ENCODE measurements at places on chromosomes 7 and 10.

- DNase-seq, result no peak
These were observed 1.2 kb upstream of the BLNK start for GRCh38 chr10:96272316-96273280.

GRCh38 chr10:90462749-90463470, 394.9 kb downstream of the HTR7 start:
- no peak for DNase-seq

- DNase-seq, result no peak
These were observed 143.0 kb downstream of the RAPGEF5 start for GRCh38 chr7:22214000-22214399.

- no peak for DNase-seq
These were observed 259.1 kb upstream of the MINDY3 start for GRCh38 chr10:16119445-16119844.

- DNase-seq, result no peak
These were observed at the start of gene KCND2 for GRCh38 chr7:120272701-120273475. Gene KCND2 (plus strand): TSS chr7:120273175.

DNA sequence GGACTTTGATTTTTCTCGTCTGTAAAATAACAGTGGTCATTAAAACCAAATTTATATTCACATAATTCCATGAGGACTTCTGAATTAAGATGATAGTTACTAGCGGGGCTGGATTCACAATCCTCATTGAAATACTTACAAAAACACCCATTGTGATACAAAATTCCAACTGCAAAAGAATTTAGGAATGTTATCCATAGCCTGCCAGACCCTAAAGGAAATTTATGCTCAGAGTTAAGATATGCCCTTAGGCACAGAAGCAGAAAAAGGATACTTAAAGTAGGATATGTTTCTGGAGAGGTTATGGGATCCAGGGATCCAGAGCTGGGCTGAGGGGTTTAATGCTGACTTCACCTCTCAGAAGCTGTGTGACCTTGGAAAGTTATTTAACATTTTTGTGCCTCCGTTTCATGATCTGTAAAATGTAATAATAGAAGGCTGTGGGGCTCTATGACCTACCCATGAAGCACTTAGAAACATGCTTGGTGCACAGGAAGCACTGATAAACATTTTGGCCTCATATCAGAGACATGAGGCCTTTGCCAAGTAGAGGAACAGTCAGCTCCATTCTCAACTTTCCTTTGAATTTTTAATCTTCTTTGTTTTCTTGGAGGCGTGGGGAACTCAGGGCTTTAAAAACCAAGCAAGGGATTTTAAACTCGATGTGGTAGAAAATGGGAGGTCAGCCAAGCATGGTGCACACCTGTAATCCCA, 744.7 kb downstream of the KCNMA1 start:
- DNase-seq, result no peak

DNA sequence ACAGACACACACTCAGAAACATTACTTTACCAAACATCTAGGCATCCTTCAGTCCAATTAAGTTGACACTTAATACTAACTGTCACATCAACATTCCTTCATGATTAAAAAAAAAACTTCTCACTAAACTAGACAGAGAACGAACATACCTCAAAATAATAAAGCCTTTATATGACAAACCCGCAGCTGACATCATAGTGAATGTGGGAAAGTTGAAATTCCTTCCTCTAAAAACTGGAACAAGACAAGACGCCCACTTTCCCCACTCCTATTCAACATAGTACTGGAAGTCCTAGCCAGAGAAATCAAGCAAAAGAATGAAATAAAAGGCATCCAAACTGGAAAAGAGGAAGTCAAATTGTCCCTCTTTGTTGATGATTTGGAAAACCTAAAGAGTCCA, 96.9 kb upstream of the PPP1R9A start:
- DNase-seq, result no peak

DNA sequence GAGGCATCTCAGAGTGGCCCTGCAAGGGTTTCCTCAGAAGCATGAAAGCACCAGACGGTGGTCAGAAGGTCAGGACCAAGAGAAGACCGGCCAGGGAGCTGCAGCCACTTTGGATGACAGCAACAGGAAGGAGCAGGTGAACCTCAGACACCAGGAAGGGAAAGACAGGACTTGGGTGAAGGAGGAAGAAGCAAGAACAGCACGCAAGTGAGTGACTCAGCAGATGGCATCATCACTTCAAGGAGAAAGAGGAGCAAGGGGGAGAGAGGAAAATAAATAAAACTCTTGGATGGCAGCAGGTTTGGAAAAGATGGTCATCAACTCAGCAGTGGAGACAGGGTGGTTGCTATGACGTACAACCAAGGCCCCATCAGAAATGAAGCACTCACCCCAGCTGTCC, 31.6 kb downstream of the NCAPG2 start:
- no peak for DNase-seq

- DNase-seq, result no peak
These were observed 99.9 kb downstream of the PRKAG2 start for GRCh38 chr7:151776876-151777494.

DNA sequence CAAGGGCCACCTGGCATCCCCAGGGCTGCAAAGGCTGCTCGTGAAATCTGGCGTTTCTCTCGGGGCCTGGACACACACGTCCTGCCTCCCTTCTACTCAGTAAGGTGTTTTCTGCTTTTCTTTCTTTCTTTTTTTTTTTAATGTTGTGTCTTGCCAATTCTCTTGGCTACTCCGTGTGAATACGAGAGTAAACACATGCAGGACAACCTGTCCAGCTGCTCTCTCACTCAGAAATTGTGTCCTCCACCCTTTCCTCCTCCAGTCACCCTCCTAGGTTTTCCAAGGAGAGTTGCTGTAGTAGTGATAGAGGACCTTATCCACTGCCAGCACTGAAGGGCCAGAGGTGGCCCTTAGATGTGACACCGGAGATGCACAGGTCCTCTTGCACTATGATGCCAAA, 858 bp upstream of the TEX36 start:
- DNase-seq, result no peak

DNA sequence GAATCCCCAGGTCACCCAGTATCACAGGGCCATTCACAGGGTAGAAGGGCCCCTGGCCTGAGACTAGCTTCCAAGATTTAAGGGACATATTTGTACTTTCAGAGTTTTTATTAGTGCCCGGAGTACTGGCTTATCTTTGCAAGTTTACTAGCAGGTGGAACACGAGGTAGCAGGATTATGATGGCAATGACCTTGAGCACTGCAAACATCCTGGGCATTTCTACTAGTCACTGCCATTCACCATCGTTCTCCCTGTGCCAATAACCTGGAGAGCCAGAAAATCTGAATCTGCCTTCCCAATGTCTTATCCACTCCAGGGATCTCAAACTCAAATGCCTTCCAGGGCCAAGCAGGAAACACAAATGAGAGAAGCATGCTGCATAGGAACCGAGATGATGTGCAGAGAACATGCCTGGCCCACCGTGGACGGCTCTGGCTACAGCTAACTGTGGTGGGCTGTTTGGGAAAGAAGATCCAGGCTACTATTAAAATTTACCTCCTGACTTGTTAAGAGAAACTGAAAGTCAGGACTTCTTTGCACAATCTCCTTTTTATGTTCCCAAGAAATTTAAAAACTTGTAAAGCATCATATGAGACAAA, 16.7 kb downstream of the FAM53B start:
- no peak for DNase-seq

DNA sequence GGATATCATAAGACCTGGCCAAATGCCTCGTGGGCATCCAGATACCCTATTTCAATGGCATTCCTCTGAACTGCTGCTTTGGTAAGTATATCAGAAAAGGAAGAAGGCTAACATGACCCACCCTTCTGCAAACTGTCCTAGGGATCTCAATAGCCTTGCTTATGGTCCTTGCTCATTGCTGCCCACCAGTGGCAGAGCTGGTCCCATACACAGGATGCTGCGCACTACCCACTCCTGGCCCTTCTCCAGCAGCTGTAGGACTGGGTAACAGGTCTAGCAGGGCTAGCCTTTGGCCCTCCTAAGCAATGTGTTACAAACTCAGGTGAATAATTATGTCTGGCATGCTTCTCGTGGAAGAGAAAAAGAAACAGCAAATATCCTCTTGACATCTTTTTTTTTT, 72.5 kb downstream of the C10orf90 start:
- no peak for DNase-seq

DNA sequence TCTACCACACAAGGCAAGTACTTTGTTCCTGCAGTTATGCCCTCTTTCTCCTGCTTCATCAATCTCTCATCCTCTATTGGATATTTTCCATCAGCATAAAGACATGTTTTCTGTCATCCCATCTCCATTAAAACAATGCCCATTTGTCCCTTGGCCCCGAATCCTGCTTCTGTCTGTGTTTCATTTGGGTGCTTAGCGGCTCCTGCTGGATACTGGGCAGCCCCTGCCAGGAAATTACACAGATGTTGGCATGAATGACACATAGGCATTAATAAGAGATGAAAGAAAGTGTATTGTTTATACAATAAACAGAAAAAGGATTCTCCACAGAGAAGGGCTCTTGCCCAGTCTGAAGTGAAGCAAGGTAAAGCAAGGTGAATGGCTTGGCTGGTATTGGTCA, 765.3 kb downstream of the REEP3 start:
- DNase-seq, result no peak

- DNase-seq, result no peak
These were observed 96.8 kb upstream of the AGR3 start for GRCh38 chr7:16978358-16979244.

DNA sequence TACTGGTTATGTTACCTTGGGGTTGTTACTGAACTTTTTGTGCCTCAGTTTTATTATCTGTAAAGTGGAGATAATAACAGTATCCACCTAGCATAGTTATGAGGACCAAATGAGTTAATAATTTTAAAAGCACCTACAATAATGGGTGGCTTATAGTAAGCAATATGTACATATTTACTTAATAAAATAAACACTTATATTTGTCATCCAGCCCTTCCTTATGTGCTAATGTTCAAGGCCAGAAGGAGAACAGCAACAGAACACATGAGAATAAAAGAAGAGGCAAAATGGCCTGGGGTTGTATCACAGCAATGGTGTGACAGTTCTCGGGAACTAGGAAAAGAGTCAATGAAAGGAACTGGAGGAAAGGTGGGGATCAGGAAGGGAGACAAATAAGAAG, 255.4 kb upstream of the LRGUK start:
- no peak for DNase-seq
